ENCODE measurements at places on chromosomes 2 and 18.
A peak's percentile ranks its signal among the peaks of the same experiment; 100 is the strongest.

- DNase-seq, result no peak
These were observed 886.3 kb downstream of the ERBB4 start for GRCh38 chr2:211652327-211652726.

- no peak for DNase-seq
These were observed 14.0 kb upstream of the DCC start for GRCh38 chr18:52325997-52326396.

DNA sequence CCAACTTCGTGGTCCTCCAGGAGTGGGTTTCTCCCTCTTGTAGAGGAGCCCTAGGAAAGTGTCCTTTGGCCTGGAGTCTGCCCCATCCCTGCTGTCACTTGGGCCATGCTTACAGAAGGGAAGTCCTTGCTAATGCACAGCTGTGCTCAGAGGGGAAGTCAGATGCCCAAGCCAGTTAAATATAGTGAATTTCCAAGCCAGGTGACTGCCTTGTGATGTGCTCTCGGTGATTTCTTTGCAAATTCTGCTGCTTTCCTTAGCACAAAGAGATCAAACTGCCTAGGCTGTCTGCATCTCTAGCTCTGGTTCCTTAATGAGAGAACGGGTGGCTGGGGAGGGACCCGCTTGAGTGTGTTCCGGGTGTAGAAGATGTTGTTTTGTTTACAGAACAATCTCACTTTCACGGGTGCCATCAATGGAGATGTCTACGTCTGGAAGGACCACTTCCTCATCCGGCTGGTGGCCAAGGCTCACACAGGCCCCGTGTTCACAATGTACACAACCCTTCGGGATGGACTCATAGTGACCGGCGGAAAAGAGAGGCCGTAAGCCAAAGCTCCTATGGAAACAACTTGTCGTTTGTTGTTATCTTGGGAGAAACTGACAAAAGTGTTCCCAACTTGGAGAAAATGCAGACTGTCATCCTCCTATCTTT is 91.4 kb downstream of the RTN4 start:
- no peak for DNase-seq

GRCh38 chr2:199309973-199310372 is 147.8 kb downstream of the SATB2 start:
- no peak for DNase-seq

DNA sequence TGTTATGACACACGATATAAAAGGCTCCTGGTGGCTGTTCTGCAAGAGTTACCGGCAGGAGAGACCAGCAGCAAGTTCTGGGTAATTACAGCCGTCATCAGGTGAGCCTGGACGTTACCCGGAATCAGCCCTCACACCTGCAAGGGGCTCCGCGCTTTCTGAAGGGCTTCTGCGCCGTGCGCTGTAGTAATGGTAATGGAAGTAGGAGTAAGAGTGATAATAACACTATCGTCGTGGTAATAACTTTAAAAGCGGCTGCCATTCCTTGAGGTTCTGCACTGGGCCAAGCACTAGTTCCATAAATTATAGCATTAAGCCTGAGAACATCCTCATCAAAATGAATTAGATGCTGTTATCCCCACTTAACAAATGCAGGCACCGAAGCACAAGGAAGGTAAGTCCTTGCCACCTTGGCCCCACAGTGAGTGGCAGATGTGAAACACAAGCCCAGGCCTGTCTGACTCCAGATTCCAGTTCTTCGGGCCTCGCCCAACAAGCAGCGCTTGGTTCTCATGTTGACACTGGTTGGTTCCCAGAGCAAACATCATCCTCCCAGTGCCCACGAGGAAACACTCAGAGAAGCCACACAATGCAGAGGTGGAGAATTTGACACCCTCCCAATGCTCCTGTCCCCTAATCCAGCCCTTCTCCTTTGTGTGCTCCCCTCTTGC is 205.2 kb downstream of the EIPR1 start:
- no peak for DNase-seq

DNA sequence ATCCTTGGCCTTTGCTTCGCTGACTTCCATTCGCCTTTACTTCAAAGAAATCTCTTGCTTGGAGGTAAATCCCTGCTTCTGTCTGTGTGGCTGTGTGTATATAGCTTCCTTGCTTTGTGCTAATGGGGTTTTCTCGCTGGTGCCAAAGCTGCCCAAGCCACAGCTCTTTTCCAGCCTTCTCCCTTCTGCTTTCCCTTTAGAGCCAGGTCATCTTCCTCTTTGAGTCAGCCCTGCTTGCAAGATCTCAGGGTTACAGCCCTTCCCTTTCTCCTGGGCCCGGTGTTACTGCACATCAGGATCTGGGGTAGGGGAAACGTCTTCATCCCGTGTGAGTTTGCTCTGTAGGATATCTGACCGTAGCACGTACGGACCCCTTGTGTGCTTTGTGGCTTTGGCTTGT is 19.1 kb downstream of the EIF4E2 start:
- DNase-seq, result no peak

- DNase-seq, result no peak
These were observed 108.7 kb downstream of the ZBTB7C start for GRCh38 chr18:48300463-48300961.

DNA sequence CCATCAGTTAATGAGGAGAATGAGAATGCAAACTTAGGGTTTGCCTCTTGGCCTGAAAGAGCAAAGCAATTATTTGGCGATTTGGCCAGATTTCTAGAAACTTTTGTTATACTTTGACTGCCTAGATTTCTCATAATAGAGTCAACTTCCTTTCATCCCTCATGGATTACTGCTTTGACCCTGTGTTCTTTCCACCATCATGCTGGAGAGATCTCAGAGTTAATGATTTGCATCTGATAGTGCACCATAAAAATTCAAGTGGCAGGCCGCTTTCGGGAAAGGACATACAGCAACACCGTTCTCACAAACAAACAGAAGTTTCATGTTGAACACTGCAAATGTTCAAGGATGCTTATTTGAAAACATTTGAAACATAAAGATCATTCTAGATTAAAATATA is 143.7 kb upstream of the ZFP36L2 start:
- no peak for DNase-seq

- DNase-seq, result no peak
These were observed 15.7 kb downstream of the SH3RF3 start for GRCh38 chr2:109144721-109145120.

GRCh38 chr18:49948975-49949374 is 135.6 kb upstream of the ACAA2 start:
- no peak for DNase-seq

DNA sequence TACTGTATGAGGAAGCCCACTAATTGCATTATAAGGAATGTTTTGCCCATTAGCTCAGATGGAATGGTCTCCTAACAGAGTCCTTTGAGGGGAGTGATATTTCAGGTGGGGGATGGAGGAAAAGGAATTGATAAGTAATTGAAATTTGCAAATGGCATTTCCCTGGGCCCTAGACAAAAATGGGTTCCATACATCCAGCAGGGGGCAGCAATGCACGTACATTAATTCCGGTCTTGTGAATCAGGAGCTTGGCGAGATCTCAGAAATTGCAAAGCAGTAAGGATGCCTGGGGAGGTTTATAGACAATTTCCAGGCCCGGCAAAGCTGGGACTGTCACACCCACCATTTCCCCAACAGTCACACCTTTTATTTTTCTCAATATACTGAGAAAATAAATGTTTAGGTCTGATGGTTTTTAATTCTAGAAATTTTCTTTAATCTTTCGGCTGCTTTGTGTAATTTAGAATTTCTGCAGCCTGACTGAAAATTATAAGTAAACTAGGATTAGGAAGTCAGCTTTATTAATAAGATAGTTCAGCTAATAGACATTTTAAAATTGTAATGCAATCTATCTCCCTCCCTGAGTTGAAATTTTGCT is 122.8 kb downstream of the LYPD1 start:
- DNase-seq, result peak; percentile 61

GRCh38 chr2:46153996-46154753 is 143.0 kb upstream of the EPAS1 start:
- no peak for DNase-seq

- DNase-seq, result no peak
These were observed 32.6 kb upstream of the KCMF1 start for GRCh38 chr2:84938194-84938879.

DNA sequence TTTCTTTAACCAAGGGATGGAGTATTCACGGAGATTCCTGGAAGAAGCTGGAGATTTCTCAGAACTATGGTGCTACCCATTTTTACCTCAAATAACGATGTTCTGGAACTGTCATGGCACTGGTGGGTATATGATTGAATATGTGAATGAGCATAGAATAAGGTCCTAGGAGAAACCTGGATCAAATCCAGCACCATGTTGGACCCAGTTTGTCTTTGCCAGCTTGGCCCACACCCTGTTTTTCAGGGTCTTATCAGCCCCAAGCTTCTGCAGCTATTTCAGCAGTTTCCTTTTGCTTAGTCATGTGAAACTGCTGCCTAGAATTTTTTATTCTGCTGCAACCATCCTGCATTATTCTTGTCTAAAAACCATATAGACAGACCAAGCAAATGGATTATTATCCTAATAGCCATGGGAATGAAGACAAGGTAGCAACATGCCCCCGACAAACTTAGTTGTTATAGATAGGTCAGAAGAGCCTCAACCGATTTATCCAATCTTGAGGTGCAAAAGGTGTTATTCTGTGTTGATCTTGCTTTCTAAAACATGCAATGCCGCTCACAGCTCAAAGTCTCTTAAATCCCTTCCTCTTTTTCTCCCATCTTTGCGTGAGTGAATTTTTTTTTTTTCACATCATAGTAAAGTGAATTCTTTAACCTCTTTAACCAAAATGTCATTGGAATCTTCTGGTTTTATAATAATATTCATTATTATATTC is 133.6 kb downstream of the PRPF40A start:
- no peak for DNase-seq

- DNase-seq, result no peak
These were observed 107.1 kb downstream of the CSRNP3 start for GRCh38 chr2:165576409-165577154.

GRCh38 chr2:149657401-149658040 is 69.9 kb upstream of the MMADHC start:
- no peak for DNase-seq

GRCh38 chr2:241217320-241218031 is 29.0 kb downstream of the ANO7 start:
- DNase-seq, result peak; percentile 56

Measured in HTR-8/SVneo (cell line).